ENCODE measurements at places on chromosomes 2 and 18.

DNA sequence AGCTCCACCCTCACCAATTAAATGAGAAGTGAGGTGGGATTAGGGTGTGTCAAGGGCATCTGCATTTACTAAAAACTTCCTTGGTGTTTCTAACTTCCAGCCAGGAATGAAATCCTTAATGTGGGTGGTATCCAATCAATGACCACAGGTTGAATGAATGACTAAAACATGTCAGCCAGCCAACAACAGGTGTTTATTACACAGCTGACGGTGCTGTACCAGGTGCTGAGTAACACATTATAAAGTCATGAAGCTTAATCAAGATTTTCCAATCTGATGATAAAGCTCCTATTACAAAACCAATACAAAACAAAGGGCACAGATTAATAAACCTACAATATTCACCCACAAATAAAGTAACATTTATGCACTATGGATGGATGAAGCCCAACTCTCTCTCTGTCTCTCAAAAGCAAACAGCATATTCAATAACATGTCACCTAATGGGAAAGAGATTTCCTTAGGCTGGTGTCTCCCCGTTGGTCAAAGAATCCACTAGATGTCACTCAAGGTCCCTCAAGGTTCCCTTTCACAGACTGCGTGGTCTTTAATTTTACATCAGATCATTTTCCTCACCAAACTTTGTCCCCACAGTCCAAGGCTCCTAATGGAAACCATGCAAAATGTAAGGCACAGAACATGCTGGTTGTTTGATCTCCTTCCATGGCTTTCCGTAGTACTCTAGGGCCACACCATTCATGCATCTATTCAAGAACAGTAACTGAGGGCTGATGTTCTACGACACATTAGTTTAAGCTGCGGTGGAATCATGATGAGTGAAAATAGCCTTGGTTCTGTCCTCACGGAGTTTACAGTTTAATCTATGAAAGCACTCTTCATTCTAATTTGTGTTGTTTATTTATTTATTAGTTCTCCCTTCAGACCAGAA is 6.4 kb upstream of the PTPN4 start:
- peak; percentile 39 for DNase-seq

DNA sequence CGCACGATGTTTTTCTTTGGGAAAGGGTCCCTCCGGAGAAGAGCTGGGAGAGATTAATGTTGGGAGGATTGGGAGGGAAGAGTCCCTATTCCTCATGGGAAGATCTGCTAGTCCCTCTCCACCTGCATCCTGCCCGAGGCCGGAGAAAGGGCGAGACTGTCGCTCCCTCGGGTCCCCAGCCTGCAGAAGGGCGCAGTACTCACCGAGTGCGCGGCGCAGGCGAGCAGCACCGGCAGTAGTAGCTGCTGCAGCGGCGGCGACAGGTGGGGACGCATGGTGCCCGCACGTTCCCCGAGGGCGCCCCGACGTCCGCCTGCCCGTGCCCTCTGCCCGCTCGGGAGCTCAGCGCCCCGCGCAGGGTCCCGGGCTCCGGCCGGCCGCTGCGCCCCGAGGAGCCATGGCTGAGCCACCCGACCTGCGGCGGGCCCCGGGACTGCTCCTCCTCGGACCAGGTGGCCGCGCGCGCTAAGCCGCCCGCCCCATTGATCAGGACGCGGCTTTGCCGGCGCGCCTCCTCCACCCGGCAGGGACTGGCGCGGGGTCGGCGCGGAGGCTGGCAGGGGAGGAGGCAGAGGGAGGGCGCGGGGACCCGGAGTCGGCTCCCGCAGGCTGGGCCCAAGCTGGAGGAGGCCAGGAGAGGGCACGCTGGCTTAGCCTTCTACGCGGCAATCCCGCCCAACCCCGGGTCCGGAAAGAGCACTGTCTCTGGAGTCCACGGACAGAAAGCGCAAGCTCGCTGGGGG is at the start of gene SCTR:
Gene SCTR (minus strand): TSS at position 532 of the 743 bp plus-strand sequence. CDS start 257 bp downstream, at position 275.
- no peak for DNase-seq

DNA sequence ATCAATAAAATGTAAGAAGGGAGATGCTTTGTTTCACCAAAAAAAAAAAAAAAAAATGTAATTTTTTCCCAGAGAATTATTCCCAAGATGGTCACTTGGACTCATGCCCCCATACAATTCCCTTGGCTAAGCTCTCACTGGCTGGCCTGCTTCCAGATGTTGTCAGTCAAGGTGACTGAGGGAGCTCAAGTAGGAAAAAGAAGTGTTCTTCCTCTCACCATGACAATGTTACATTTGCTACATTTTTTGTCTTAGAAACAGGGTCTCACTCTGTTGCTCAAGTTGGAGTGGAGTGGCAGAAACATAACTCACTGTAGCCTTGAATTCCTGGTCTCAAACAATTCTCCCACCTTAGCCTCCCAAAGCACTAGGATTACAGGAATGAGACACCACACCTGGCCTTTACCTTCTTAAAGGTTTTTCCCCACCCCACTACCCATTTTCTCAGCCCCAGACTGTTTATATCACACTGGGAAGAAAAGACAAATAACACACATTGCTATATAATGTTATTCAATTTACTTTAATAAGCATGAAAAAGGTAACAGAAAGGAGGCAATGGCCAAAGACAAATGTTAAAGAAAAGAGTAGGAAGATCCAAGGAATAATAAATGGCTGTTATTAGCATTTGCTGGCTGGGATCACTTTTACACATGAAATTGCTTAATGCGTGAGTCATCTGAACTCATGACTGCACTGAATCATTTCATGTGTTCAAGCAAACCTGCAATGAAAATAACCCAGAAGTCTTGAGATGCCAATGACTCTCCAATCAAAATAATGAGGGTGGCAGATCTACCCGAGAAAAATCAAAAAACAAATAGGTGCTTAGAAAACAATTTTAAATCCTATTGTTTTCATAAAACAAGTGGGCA is 45.2 kb downstream of the ACVR1 start:
- DNase-seq, result no peak

DNA sequence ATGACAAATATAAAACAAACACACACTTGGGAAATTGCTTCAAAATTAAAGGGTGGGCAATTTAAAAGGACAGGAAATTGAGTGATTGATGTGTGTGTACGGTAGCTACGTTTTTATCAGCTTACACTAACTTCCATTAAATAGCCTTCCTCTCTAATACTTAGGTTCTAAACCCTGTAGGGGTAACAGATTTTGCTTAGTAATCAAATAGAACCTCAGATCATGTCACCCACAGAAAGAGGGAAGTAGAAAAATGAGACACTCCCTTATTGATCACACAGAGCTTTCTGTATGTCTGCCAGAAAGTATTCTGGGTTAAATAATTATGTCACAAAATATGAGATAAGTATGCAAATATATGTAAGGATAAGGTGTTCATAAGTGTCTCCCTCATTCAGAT is 93.3 kb downstream of the ICA1L start:
- DNase-seq, result no peak

DNA sequence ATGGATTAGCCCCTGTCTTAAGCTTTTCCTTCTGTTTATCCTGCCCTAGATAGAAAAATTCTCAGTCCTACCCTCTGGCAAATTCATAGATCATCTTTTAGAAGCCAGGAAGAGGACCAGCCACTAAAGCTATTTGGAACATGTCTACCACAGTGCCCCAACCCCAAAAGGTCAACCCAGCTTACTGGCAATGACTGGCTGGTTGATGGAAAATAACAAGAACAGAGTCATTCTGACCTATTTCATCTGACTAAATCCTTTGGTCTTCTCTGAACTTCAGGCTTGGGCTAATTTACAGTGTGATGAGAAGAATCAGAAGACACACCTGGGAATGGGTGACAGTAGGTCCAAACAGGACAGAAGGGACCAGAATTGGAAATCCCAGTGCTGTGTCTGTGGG is 227.3 kb upstream of the CCDC68 start:
- no peak for DNase-seq

DNA sequence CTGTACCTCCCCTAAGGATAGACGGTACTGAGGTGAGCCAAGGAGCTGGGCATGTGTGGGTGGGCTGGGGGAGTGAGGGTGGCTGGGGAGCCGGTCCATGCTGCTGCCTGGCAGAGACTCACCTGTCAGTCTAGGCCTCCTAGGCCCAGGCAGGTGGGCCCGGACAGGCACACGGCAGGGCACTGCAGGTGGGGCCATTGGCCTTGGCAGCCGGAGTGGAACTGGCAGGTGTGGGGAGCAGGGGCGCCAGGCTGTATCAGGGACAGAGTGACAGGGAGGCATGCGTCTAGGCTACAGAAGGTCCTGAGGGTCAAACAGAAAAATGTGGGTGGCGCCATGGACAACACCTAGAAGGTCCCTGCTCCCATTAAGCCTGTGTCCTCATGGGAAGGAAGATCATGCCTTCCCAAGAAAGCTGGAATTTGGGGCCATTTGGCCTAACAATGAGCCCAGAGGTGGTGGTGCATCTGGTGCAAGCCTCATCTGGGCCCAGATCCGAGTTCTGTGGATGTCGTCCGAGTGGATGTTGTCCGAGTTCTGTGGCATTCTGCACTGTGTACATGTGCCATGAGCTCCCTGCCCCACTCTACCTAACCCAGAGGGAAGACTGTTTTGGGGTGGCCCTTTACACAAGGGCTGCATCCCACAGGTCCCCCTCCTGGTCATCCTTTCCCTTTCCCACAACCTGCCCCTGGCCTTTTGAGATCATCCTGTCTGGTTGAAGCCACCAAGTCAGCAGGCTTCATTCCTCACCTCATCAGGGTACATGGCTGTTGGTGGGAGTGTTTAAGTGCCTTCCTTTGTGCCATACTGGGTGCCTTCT is 249.7 kb downstream of the GLI2 start:
- DNase-seq, result no peak

DNA sequence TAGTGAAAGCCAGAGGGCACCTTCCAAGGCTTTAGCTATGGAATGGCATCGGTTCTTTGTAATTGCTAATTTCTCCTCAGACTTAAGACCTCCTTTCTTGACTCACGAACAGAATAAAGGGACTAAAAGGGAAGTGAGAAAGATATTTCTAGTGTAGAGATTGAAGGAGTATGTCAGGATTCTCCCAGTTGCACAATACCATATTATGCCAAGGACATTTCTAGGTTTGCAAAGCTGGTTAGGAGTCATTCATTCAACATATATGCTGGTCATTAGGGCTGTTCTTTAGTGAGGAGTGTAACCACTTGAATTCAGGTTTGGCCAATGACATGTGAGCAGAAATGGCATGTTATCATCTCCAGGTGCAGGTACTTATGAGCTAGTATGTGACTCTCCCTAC is 7.4 kb downstream of the REEP1 start:
- no peak for DNase-seq
